ENCODE measurements at places on chromosomes 1 and 21. TPM values are rescaled to one million over a fixed set of nuclear protein-coding genes. Genes with fewer than 3 reads are reported as not detected.
A peak's percentile ranks its signal among the peaks of the same experiment; 100 is the strongest.

DNA sequence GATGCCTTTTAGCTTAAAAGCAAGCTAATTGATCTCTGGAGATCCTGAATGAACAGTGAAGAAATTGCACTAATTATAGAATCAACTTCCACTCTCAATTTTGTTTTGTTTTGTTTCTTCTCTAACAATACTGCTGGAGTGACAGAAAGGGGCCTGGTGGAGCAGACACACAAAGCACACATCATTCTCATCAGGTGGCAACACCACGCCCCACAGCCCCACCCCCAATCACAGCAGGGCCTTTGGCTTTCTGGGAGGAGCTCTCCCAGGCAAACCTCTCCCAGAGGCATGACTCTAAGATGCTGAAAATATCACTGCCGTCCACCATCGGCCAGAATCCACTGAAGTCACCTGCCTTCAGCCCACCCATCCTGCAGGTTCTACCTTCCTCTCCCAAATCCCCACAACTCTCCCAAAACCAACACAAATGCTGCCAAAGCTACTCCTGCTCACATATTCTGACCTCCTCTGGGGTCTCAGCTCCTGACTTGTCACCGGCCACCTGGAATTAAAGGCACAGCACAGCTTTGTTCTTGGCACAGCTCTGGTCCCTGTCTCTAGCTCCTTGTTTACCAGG, 120.7 kb downstream of the GRIK3 start:
- no peak for DNase-seq

DNA sequence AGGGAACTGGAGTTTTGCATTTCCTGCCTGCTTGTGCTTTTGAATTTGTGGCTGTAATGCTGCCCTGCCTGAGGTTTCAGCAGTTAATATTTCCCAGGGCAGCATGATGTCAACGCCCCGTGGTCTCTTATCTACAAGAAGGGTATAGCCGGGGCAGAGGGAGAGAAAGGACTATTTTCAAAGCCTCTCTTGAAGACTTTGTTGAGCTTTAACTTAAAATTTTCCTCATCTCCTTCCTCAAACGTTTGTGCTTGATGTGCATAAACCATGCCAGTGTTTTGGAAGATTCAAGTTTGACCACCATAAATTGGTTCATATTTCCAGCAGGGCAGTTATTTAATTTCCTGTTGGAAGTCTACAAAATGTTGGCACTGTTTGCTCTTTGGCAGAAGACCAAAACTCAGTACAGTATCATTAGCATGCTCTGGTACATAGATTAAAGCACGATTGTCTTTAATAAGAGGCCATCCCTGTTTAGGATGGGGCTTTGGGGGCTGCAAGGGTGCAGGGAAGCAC, 43.4 kb downstream of the ROR1 start:
- DNase-seq, result peak; percentile 33

Gene PLCH2
- total RNA-seq, result 0.28 TPM

GRCh38 chr1:218328769-218329168, 16.4 kb upstream of the TGFB2 start:
- DNase-seq, result no peak
